ENCODE measurements at places on chromosomes 13 and 19.

- no peak for DNase-seq
Observed at GRCh38 chr13:79530270-79530669, 49.3 kb downstream of the NDFIP2 start.

GRCh38 chr13:26010487-26011207, 41.2 kb downstream of the SHISA2 start:
- DNase-seq = no peak

- DNase-seq = no peak
Observed at GRCh38 chr13:85186356-85187045, 612.7 kb downstream of the SLITRK6 start.

DNA sequence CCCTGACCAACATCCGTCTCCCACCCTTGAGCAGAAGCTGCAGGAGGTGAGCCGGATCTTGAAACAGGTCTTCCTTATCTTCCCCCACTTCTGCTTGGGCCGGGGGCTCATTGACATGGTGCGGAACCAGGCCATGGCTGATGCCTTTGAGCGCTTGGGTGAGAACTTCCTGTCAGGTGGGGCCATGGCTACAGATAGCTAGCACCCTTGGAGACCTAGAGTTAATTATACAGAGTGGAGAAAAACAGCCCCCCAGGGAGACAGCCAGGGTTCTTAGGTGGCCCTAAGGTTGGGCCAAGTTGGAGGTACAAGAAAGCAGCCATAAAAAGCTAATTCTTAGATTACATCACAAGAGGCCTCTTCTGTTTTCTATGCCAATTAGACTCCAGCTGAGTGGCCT, 8.9 kb upstream of the ARHGAP45 start:
- no peak for DNase-seq

DNA sequence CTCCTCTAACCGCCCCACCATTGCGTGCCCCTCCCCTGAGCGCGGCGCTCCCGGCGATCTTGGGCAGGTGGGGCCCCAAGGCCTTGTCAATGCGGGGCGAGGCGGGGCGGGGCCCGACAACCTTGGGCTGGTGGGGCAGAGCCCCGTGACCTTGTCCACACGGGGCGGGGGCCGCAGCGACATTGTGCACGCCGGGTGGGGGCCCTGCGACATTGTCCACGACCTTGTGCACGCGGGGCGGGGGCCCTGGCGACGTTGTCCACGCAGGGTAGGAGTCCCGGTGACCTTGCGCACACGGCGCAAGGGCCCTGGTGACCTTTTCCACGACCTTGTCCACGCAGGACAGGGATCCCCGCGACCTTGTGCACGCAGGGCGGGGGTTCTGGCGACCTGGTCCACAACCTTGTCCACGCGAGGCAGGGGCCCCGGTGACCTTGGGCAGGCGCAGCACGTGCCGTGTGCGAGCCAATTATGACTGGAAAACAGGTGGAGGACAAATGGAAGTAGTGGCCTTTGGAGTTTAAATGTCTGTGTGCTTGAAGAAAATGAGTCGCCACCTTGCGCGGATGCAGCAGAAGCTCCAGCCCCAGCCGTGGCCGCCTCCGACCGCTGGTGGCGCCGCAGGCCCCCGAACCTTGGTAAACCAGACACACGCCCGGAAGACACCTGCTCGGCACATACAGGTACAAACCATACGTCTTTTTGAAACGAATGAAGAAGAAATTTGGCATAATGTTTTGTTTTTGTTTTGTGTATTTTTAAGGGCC, 62.6 kb downstream of the LATS2 start:
- no peak for DNase-seq

GRCh38 chr19:16000024-16000663, 51.3 kb downstream of the OR10H4 start:
- DNase-seq = no peak

GRCh38 chr13:40208517-40208916, 457.9 kb downstream of the FOXO1 start:
- peak; percentile 71 for DNase-seq

GRCh38 chr13:66102864-66103263, 1127.3 kb downstream of the PCDH9 start:
- no peak for DNase-seq

DNA sequence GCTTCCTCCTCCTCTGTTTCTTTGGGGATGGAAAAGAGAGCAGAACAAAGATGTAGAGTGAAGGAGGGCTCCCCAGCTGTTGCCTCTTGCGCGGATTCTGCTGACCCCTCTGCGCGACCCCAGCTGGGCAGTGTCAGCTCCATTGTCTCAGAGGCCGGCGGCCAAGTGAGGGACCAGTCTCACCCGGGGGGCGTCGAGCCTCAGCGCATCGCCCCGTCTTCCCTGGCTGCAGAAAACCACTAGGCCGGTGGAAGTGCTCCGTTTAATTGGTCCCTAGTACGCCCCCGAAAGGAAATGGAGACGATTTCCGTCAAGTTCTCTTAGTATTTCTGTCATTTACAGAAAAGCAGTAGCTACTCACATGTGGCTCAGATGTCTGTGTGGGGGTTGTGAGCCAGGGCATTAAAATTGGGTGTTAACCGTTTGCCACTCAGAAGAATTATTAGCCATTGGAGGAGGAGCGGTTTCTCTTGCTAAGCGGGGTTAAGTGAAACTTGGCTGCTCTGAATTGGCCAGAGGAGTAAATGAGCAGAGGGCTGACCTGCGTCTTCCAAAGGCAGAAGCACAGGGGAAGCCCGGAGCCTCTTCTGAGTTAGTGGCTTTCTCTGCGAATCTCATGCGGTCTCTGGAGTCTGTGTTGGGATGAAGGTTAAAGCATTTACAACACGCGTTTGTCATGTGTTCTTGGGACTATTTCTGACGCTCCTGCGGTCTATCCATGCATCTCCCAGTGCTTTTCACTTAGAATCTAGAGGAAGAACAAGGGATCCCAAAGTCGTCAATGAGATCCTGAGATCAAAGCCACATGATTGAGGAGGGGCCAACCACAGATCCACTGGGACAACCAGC, 132.8 kb upstream of the MYO16 start:
- DNase-seq = no peak

DNA sequence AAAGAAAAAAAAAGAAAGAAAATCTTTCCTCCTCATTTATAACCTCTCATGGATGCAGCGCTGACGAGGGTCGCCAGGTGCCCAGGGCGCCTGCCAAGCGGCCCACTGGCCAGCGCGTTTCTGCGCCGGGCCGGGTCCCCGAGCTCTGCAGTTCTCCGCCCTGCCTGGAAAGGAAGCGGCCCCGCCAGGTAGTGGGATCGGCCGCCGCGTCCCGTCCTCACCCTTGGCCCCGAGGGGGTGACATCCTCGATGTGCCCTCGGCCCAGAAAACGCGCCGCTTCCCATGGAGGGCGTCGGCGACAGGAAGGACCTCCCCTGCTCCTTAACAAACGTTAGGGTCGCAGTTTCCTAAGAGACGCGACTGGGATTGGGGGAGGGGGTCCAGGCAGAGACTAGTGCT, 56.9 kb downstream of the ZNF726 start:
- DNase-seq = no peak

DNA sequence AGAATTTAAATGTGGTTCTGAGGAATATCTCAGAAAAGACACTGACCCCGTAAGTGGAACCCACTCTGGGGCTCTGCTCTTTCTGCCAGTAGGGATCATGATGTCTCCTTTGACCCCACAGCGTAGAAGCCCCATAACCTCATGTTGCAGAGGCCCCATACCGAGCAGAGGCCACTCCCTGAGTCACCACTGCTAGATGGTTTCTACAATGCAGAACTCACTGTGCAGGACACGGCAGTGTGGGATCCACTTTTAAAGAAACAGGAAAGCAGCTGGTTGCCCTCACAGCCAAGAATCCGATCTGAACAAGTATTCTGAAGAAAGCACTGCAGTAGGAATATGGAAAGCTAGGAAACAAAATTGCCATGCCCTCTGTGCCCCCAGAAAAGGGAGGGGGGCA, 4.2 kb downstream of the SLC7A1 start:
- DNase-seq = no peak

DNA sequence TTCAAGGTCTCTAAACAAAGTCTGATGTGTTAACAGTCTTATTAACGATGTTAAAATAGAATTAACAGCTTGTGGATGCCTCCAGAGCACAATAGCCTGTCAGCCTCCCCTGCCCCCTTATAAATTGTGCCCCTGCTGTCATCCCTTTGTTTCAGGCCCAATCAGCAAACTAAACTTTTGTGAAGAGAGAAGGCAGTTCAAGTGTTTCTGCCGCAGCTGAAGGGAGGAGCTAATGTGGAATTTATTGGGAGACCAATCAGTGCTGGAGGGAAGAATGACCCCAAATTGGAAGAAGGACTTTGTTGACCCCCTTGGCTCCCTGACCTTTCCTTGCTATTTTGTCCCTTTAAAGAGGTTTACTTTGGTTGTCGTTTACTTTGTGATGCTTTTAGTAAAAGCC, 160.5 kb downstream of the TM9SF2 start:
- no peak for DNase-seq

DNA sequence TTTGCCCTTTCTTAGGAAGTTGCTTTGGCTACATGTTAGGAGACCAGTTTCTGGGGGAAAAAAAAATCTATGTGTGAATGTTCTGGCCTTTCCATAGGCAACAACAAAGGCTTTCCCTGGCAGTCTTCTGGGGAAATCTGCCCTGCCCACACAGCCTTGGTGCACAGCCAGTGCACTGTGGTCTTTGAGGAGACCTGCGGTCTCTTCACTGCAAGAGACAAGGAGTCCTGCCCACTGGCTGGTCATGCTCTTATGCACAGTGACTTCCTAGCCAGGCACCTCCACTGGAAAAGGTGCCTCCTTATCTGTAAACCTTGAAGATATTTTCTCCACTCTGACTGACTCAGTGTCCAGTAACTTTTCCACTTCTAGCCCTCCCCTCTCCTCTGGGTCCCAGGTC, 155.1 kb downstream of the SUCLA2 start:
- DNase-seq = no peak

DNA sequence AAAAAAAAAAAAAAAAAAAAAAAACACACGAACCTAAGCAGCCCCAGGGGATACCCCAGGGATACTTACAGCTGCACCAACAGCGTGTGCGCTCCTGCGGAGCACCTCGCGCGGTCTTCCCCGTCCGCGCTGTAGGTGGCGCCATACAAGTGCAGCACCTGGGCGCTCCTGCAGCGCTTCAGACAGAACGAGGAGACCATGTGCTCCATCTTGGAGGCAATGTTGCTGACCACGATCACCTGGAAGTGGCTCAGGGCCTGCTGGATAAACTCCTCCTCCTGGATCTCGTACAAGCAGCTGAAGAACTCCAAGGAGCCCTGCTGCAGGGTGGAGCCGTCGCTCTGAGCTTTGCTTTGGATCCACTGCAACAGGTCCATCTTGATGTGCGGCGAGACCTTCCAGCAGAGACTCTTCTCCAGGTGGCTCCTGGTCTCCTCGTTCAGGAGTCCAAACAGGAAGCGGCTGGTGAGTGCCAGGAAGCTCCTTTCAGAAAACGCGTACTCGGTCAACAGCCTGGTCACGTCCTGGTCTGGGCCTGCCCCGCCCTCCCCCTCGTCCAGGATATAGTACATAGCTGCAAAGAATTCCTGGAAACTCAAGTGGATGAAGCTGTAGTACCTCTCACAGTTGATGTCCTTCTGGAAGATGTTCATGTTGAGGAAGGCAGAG, 14.5 kb downstream of the NLRP12 start:
- DNase-seq = no peak

DNA sequence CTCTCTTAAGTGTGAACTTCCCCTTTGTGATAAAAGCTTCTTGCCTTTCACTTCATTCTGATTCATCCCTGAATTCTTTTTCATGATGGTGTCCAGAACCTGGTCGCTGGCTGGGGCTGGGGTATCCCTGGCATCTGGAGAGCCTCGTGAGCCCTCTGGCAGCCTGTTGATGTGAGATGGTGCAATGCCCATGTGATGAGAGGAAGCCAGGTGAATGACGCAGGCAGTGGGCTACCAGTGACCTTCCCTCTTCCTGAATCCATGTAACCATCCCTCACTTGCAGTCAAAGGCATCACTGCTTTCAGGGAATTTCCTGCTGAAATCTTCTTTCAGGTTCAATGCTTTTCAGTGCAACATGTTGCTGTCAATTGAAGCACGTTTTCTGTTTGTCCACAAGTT, 158.6 kb upstream of the SLC10A2 start:
- no peak for DNase-seq

GRCh38 chr13:79995334-79995733, 345.6 kb downstream of the SPRY2 start:
- DNase-seq = no peak

GRCh38 chr13:106390367-106390766, 145.1 kb downstream of the EFNB2 start:
- DNase-seq = no peak

GRCh38 chr13:50227361-50227760, 212.1 kb downstream of the KCNRG start:
- no peak for DNase-seq

- DNase-seq = no peak
Observed at GRCh38 chr13:25217023-25217885, 45.2 kb upstream of the AMER2 start.

GRCh38 chr13:108859197-108860012, 230.0 kb downstream of the MYO16 start:
- DNase-seq = peak; percentile 68

GRCh38 chr13:31036731-31037695, 104.6 kb downstream of the TEX26 start:
- DNase-seq = no peak

- peak; percentile 37 for DNase-seq
Observed at GRCh38 chr19:3224346-3225168, at the start of gene CELF5. Gene CELF5 (plus strand): TSS chr19:3224661. CDS start chr19:3224740, 79 bp downstream.
